ENCODE measurements at places on chromosomes 12 and 14. TPM values are rescaled to one million over a fixed set of nuclear protein-coding genes. Genes with fewer than 3 reads are reported as not detected.

SCN8A gene
- 0.52 TPM for total RNA-seq

KLRC1 gene
- not detected for total RNA-seq

RTL1 gene
- total RNA-seq = not detected

TAS2R31 gene
- total RNA-seq = 1.6 TPM

PLEKHG7 gene
- total RNA-seq = not detected

KRT2 gene
- 0.10 TPM for total RNA-seq

DNA sequence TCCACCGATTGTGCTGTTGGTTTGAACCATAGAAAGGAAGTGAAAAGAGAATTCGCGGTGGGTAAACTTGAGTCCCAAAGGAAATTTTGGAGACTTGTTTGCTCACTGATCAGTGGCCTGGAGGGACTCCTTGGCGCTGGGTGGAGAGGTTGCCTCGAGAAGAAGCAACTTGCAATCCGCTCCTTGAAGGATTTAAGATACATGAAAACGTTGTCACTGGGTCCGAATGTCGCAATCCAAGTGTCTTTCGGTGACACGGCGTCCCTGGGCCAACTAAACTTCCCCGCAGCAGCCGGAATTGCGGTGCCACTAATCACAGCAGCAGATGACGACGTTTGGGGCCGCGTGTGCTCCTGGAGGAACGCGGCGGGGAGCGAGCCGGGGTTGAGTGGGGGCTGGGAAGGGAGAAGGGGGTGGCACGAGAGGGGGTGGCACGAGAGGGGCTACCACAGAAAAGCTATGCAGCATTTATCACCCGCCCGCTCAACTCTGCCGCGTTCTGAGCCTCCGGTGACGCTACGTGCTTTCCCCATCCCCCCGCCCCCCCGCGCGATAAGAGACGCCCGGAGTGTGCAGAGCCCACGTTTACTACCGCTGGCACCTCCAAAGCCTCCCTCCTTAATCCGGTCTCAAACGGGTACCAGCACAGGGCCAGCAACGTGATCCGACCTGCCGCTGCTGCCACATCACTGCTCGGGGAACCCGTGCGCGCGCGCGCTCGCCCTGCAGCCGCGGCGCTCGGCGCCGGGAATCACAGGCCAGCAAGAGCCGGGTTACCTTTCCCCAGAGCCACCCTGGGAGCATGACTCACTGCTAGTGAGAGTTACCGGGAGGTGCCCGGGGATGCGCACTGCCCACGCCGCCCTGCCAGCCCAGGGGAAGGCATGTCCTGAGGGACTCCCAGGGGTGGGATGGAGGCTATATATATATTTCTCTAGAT, 833 bp upstream of the BHLHE41 start:
- peaks cover 85% of the 10 kb centered on the region for H3K27me3 ChIP-seq
- no peak for DNase-seq
- no peak overlapping the region for H3K27ac ChIP-seq
- peaks cover 43% of the 10 kb centered on the region for H3K4me1 ChIP-seq

DNA sequence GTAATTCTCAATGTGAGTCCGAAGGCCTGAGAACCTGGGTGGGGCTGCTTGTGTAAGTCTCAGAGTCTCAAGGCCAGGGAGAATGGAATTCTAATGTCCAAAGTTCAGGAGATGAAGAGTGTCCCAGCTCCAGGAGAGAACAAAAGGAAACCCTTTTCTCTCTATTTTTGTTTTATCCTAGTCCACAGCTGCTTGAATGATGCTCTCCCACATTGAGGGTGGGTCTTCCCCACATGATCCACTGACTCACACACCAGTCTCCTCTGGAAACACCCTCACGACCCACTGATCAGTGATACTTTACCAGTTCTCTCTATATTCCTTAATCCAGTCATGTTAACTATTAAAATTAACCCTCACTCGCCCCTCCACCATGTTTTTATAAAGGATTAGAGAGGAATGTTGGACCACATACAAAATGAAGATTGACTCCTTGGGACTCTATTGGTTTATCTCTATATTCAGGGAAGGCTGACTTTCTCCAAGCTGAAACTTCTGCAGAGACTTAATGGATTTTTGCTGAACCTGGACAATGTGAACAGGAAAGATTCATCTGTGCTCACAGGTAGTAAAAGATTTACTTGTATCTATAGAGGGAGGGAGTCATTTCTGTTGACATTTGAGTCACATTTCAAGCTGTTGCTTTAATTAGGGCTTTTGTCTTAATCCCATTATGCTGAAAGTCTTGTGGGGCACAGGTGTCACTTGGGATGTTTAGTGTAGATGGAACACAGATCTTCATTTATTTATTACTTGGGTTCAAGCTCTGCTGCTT, 1061.0 kb upstream of the TMEM132C start:
- no peaks in the 10 kb centered on the region for H3K27me3 ChIP-seq
- H3K27ac ChIP-seq = no peak overlapping the region
- H3K4me1 ChIP-seq = no peaks in the 10 kb centered on the region
- H3K36me3 ChIP-seq = no peaks in the 10 kb centered on the region

GRCh38 chr12:32395026-32395425, 4.3 kb upstream of the FGD4 start:
- no peak overlapping the region for H3K27ac ChIP-seq
- H3K36me3 ChIP-seq = no peaks in the 10 kb centered on the region
- H3K4me1 ChIP-seq = peaks cover 9% of the 10 kb centered on the region
- no peak for DNase-seq
- peaks cover 28% of the 10 kb centered on the region for H3K27me3 ChIP-seq

GRCh38 chr12:117380083-117380482, 18.7 kb upstream of the NOS1 start:
- DNase-seq = no peak
- H3K27ac ChIP-seq = no peak overlapping the region
- no peak overlapping the region for H3K4me3 ChIP-seq
- no peaks in the 10 kb centered on the region for H3K4me1 ChIP-seq
- no peaks in the 10 kb centered on the region for H3K27me3 ChIP-seq

DNA sequence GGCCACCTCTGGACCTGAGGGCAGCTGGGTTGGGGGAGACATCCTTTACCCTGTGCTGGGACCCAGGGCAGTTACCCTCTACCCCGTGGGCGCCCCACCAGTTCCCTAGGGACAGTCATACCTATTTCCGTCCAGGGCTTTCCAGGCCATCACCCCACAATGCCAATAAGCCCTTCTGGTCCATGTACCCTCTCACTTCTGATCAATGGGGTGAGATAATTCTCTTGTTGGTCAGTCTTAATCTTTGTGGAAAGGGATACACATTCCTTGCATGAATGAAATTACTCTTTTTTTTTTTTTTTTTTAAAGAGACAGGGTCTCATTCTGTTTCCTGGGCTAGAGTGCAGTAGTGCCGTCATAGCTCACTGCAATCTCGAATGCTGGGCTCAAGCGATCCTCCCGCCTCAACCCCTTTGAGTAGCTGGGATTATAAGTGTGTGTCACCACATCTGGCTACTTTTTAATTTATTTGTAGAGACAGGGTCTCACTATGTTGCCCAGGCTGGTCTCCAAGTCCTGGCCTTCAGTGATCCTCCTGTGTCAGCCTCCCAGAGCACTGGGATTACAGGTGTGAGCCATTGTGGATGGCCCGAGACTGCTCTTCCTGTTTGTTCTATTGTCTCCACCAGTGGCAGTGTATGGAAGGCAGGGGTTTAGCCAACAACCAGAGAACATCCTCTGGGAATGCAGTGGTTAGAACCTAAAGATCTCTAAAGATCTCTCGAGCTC, 46.3 kb upstream of the STON2 start:
- no peaks in the 10 kb centered on the region for H3K4me1 ChIP-seq
- no peak overlapping the region for H3K4me3 ChIP-seq
- H3K27me3 ChIP-seq = peaks cover 31% of the 10 kb centered on the region
- H3K27ac ChIP-seq = no peak overlapping the region
- H3K36me3 ChIP-seq = no peaks in the 10 kb centered on the region

DNA sequence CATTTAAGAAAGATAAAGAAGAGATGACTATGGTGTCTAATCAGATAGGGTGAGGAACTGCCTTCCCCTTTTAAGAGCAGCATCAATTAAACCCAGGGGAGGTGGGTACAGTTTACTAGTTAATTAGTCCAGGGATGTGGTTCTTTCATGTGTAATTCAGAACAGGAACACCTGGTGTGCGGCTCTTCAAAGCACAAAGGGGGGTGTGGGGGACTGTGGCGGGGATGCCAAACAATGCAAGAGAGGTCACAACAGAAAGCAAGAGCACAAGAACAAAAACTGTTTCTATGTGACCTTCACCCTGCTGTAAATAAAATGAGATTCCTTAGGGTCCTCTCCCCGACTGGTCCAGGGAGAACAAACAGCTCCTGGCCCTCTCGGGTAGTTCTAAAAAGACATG, 183.9 kb upstream of the SOX5 start:
- H3K36me3 ChIP-seq = no peaks in the 10 kb centered on the region
- no peak overlapping the region for H3K4me3 ChIP-seq
- H3K4me1 ChIP-seq = no peaks in the 10 kb centered on the region
- no peaks in the 10 kb centered on the region for H3K27me3 ChIP-seq
- DNase-seq = no peak

- no peak overlapping the region for H3K27ac ChIP-seq
- H3K4me1 ChIP-seq = no peaks in the 10 kb centered on the region
- H3K27me3 ChIP-seq = no peaks in the 10 kb centered on the region
- no peak overlapping the region for H3K4me3 ChIP-seq
Observed at GRCh38 chr14:80387563-80387981, 176.3 kb upstream of the DIO2 start.

Measured in activated CD4-positive, alpha-beta T cell treated with anti-CD3 and anti-CD28 coated beads, Interleukin-2, amount 10 ng/mL, durations not matched to agents 7 days and 5 days (primary cell).